IPS-NIHi11 (cell line): ENCODE measurements at places on chromosomes 2 and 18.

GRCh38 chr2:10079266-10079869, 843 bp downstream of the CYS1 start:
- DNase-seq = peak; percentile 75

DNA sequence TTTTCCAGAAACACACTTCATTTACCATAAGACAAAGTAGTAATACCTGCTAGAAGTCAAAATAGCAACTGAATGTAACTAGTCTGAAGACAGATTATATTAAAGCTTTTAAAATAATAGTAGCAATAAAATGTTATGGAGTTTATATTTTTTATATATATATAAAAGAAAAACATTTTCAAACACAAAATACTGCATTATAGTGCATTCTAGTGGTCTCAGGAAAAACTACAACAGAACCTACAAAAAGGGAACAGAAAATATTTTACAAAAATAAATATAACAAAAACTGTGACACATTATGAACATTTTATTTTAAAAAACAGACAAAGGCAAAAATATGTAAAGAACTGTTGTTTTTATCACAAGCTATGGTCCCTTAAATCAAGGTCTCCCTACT, 48.0 kb downstream of the STRN start:
- no peak for DNase-seq

- DNase-seq = no peak
Measured at GRCh38 chr2:20645761-20646160, 5.1 kb downstream of the HS1BP3 start.

GRCh38 chr18:23450022-23450421, 3.1 kb upstream of the RIOK3 start:
- DNase-seq = peak; percentile 22

DNA sequence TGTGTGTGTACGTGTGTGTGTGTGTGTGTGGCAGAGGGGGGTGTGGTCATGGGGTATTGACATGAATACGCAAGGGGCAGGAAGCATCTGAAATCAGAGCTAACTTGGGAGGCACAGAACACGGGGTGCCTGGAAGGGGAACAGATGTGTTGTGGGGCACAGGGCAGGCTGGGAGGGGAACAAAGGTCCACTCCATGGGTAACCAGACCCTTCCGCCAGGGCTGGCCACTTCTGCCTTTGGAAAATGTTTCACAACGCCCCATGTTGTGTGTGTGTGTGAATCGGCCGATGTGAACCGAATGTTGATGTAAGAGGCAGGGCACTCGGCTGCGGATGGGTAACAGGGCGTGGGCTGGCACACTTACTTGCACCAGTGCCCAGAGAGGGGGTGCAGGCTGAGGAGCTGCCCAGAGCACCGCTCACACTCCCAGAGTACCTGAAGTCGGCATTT, at the start of gene SLC11A1:
Gene SLC11A1 (plus strand): TSS at position 358 of the 451 bp plus-strand sequence. CDS start 96 bp downstream, outside the sequence.
- DNase-seq = no peak

DNA sequence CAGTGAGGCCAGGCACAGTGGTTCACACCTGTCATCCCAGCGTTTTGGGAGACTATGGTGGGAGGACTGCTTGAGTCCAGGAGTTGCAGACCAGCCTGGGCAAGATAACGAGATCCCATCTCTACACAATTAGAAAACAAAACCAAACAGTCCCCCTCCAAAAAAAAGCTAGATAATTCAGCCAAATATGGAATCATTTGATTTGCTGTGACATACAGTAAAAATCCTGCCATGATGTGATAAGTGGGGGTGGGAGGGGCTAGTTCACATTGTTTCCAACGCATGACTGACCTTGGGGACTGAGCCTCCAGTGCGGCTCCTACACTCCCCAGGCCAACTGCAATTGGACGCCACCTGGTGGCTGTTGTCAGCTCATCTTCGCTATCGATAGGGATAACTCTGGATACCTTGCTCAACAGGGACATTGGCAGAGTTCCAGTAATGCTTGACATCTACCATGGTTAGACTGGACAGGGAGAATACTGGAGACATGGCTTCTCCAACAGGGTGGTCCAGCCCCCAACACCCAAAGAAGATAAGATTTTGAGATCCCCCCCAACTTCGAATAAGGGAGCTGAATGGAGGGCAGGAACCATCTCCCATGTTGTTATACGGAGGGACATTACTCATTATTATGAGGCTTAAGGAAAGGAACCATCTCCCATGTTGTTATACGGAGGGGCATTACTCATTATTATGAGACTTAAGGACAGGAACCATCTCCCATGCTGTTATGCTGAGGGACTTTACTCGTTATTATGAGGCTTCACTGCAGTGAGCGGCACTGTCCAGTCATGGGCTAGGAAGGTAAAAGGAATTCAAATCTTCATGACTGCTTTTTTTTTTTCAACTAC, 135.9 kb downstream of the TGIF1 start:
- DNase-seq = peak; percentile 85
